Vagina (tissue), 2 donors: ENCODE measurements at places on chromosomes 1 and 21.
A peak's percentile ranks its signal among the peaks of the same experiment; 100 is the strongest.

DNA sequence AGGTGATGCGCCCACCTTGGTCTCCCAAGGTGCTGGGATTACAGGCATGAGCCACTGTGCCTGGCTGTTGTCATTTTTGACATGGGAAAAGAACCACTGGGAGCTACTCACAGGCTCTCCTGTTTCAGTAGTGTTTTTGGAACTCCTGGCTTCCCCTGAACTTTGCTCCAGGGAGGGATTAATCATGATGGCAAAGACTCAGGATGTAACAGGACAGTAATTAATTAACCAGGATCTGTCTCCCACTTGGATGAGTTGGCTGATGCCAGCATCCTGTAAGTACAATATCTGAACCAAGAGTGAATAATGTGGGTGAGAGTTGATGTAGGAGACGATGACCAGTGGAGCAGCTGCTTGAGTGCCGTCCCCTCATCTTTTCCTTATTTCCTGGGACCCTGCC lies 4.9 kb downstream of the SFT2D2 start:
- no peak overlapping the region for H3K4me3 ChIP-seq
- H3K36me3 ChIP-seq, result peaks cover 40% of the 10 kb centered on the region
- DNase-seq, result no peak
- no peak overlapping the region for H3K27ac ChIP-seq
- peaks cover 42% of the 10 kb centered on the region for H3K4me1 ChIP-seq

DNA sequence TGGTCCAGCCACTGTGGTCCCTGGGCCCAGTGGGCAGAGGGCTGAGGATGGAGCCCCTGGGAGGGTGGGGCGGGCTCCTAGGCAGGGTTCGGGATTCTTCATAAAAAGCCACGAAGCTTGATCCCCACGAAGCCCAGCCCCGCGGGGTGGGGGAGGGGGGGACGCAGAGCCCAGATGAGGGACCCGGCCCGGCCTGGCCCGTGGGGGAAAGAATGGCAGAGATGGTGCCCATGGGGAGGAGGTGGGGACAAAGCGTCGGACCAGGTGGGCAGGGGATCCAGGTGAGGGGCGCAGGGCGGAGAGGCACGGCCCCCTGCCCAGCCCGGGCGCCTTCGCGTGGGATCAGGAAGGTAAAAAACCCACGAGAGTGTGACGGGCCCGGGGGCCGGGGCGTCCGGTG lies 6.0 kb upstream of the SMIM12 start:
- no peak for DNase-seq
- H3K4me1 ChIP-seq, result peaks cover 13% of the 10 kb centered on the region
- H3K4me3 ChIP-seq, result peak overlapping the region; percentile 63
- peak overlapping the region; percentile 74 for H3K27ac ChIP-seq

GRCh38 chr1:201503397-201504176 lies 3.3 kb downstream of the CSRP1 start:
- H3K4me3 ChIP-seq, result peak overlapping the region; percentile 87
- peak; percentile 96 for DNase-seq
- H3K4me1 ChIP-seq, result peaks cover 95% of the 10 kb centered on the region
- H3K36me3 ChIP-seq, result no peaks in the 10 kb centered on the region
- H3K27me3 ChIP-seq, result no peaks in the 10 kb centered on the region

GRCh38 chr1:208576425-208576824 lies 332.2 kb upstream of the PLXNA2 start:
- no peak overlapping the region for H3K4me3 ChIP-seq
- H3K27me3 ChIP-seq, result no peaks in the 10 kb centered on the region
- peak; percentile 58 for DNase-seq
- H3K4me1 ChIP-seq, result no peaks in the 10 kb centered on the region
- no peak overlapping the region for H3K27ac ChIP-seq
- H3K36me3 ChIP-seq, result no peaks in the 10 kb centered on the region

DNA sequence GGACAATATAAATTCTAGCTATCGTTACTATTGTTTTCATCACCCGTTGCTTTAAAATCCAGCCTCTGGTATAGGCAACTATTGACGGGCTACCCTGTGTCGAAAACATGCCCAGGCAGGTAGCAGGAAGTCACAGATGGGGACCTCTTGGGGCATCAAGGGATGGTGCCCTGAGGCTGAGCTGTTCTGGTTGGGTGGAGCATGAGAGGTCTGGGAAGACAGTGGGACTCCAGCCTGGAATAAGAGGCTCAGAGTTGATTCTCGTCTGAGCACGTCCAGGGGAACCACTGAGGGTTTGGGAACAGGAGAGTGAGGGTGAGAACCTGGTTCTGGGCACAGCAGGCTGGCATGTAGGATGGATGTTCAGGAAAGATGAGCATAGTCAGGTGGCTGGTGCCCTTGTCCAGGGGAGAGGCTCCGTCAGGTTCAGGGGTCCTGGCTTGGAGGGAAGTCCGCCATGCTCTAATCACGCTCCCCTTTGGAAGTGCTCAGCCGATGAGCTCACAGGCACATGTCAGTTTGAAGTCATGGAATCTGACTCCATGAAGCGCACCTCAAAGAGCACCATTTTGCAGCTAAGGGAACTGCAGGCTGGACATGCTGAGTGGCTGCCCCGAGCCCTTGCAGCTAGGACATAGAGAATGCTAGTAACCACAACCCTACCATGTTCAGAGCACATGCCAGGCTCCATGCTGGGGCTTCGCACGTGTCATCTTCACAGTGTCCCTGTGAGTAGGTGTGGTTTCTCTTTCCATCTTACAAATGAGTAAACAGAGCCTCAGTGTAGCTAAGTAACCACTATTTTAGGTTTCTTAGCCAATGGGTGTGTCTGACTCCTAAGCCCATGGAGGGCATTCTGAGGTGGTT lies 21.0 kb downstream of the PCSK9 start:
- H3K4me1 ChIP-seq, result peaks cover 13% of the 10 kb centered on the region
- H3K36me3 ChIP-seq, result no peaks in the 10 kb centered on the region
- no peaks in the 10 kb centered on the region for H3K27me3 ChIP-seq
- no peak overlapping the region for H3K4me3 ChIP-seq
- no peak overlapping the region for H3K27ac ChIP-seq

GRCh38 chr1:16349847-16350406 lies 2.4 kb downstream of the FBXO42 start:
- H3K36me3 ChIP-seq, result no peaks in the 10 kb centered on the region
- H3K27ac ChIP-seq, result no peak overlapping the region
- no peaks in the 10 kb centered on the region for H3K27me3 ChIP-seq
- DNase-seq, result no peak

DNA sequence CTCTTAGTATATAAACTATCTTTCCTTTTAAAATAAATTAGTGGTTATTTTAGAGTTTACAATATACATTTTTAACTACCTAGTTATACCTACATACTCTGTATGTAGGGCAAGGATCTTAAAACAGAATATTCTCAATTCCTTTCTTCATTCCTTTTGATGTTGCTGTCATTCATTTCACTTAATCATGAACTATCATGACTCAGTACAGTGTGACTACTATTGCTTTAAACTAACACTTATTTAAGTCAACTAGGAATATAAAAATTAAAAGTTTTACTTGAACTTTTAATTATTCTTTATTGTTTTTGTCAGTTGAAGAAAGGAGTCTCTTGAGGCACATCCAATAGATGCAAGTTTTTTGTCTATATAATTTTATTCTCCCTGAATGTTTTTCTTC lies 726.4 kb downstream of the BRINP3 start:
- H3K4me1 ChIP-seq, result no peaks in the 10 kb centered on the region
- no peak overlapping the region for H3K4me3 ChIP-seq
- no peak overlapping the region for H3K27ac ChIP-seq
- no peak for DNase-seq

GRCh38 chr1:1439546-1440261 lies 4.2 kb downstream of the VWA1 start:
- no peaks in the 10 kb centered on the region for H3K27me3 ChIP-seq
- H3K36me3 ChIP-seq, result no peaks in the 10 kb centered on the region
- no peak overlapping the region for H3K27ac ChIP-seq

DNA sequence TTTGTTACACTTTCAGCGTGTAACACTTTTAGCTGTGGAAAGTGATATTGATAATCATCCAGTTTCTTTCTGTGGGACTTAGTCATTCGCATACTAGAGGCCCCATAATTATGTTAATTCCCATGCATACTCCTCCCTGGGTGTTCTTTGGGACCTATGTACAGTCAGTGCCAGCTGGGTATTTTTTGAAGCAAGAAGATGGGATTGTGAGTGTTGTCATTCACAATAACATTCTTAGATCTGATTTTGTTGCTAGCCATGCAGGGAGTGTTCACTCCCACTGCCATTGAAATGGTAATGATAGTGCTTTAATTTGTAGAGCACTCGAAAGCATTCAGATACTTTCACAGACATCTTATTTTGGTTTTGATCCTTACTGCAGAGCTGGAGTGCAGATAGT lies 11.6 kb downstream of the SARS1 start:
- peaks cover 10% of the 10 kb centered on the region for H3K4me1 ChIP-seq
- peaks cover 4% of the 10 kb centered on the region for H3K36me3 ChIP-seq
- no peak overlapping the region for H3K4me3 ChIP-seq
- DNase-seq, result no peak
- H3K27me3 ChIP-seq, result no peaks in the 10 kb centered on the region

- H3K4me1 ChIP-seq, result peaks cover 12% of the 10 kb centered on the region
- H3K27me3 ChIP-seq, result no peaks in the 10 kb centered on the region
- no peak overlapping the region for H3K27ac ChIP-seq
- no peak overlapping the region for H3K4me3 ChIP-seq
- no peak for DNase-seq
Measured at GRCh38 chr1:56404561-56405030, 174.8 kb downstream of the PLPP3 start.

DNA sequence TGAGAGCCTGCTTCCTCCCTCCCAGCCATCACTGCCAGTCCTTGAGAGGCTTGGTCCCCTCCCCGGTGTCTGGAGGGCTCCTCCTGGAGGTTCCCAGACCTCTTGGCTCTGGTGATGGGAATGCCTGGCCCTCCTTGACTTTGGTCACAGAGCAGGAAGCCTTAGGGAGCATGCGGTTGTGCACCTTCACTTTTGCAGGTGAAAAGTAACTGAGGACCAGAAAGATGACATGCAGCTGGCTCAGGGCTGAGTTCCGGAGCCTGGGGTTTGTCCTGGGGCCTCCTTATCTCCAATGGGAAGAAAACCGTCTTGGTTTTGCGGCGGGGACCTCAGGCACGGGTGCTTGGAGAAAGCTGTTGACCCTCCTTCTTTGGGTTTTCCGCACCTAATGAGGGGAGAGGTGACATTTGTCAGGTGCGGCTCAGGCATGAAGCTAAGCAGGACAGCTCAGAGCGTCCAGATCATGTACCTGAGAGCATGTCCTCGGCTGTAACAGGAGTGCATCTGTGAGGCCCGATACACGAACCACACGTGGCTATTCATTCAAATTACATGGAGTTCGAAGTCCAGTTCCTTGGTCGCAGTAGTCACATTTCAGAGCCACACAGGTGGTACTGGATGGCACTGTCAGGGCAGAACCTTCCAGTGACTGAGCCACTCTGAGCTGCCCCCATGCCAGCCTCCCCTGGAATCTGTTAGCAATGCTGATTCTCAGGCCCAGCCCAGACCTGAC lies 608 bp upstream of the MX2 start:
- peak; percentile 87 for DNase-seq
- peak overlapping the region; percentile 57 for H3K4me3 ChIP-seq
- H3K36me3 ChIP-seq, result no peaks in the 10 kb centered on the region
- peak overlapping the region; percentile 80 for H3K27ac ChIP-seq
- H3K27me3 ChIP-seq, result no peaks in the 10 kb centered on the region

- H3K36me3 ChIP-seq, result no peaks in the 10 kb centered on the region
- H3K4me1 ChIP-seq, result no peaks in the 10 kb centered on the region
- no peaks in the 10 kb centered on the region for H3K27me3 ChIP-seq
- no peak overlapping the region for H3K4me3 ChIP-seq
- DNase-seq, result no peak
- H3K27ac ChIP-seq, result no peak overlapping the region
Measured at GRCh38 chr1:107748531-107748930, 216.4 kb downstream of the VAV3 start.

DNA sequence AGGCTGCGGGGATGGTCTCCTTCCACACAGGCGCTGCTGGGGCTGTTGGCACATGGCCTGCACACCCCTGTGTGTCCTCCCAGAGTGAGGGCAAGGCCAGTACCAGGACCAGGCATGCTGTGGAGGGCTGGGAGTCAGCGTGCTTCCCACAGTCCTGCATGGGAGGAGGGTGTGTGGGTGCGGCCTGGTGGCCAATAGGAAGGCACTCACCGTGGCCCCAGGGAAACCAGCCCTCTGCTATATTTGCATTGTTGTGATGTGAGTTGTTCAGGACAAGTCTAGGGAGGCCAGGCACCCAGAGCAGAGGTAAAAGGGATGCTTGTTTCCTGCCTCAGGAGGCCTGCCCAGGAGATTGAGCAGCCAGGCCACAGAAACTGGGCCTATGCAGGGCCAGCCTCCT lies 59.5 kb downstream of the S100B start:
- no peaks in the 10 kb centered on the region for H3K27me3 ChIP-seq
- H3K4me1 ChIP-seq, result no peaks in the 10 kb centered on the region
- H3K4me3 ChIP-seq, result no peak overlapping the region
- no peak overlapping the region for H3K27ac ChIP-seq

GRCh38 chr1:67058242-67058641 lies 4.3 kb upstream of the SLC35D1 start:
- H3K36me3 ChIP-seq, result no peaks in the 10 kb centered on the region
- H3K4me3 ChIP-seq, result no peak overlapping the region
- no peaks in the 10 kb centered on the region for H3K27me3 ChIP-seq
- no peak overlapping the region for H3K27ac ChIP-seq
- H3K4me1 ChIP-seq, result peaks cover 5% of the 10 kb centered on the region

DNA sequence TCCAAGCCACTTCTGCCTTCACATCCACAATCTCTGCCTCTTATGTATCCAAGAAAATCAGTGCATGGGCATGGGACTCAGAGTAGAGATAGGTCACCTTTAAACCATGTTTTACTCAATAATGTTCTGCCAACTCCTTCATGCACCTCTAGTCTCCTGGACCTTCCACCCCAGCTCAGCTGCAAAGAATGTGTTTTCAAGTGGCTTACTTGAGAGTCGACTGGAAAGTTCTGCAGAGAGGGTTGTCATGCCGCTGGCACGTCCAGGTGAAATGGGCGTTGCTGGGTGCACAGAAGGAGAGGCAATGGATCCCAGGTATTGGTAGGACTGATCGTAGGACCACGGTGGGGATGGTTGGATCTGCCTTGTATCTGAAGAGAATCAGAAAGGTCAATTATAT lies 130.3 kb downstream of the CLIC6 start:
- peak; percentile 64 for DNase-seq
- H3K36me3 ChIP-seq, result peaks cover 19% of the 10 kb centered on the region
- H3K27ac ChIP-seq, result no peak overlapping the region
- H3K4me3 ChIP-seq, result no peak overlapping the region
- peaks cover 50% of the 10 kb centered on the region for H3K4me1 ChIP-seq
- H3K27me3 ChIP-seq, result no peaks in the 10 kb centered on the region

GRCh38 chr1:160149233-160149632 lies 2.2 kb upstream of the ATP1A4 start:
- DNase-seq, result no peak
- H3K27me3 ChIP-seq, result no peaks in the 10 kb centered on the region
- no peak overlapping the region for H3K27ac ChIP-seq
- no peaks in the 10 kb centered on the region for H3K36me3 ChIP-seq
